ENCODE measurements at places on chromosomes 1 and 21.

DNA sequence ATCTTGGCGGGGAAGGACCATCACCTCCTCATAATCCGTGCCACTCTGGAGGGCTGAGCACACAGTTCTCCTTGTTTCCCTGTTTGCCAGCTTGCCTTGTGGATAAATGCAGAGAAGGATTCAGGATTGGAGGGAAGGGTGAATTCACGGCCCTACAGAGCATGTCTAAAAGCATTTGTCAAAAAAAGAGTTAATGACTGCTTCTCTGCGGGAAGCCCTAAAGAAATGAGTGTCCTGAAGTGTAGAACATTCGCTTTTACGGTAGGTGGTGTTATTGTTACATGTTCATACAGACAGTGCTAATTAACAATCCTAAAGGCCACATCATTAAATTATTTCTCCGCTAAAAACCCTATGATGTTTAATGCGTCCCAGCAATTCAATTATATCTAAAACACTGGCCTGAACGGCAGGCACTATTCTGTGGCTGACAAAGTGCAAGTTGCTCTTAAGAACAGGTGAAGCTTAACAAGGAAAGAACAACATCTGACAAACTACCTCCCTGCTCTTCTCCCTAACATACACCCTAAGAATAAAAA lies 112.3 kb upstream of the NFIA start:
- no peaks in the 10 kb centered on the region for H3K36me3 ChIP-seq
- no peak overlapping the region for H3K4me3 ChIP-seq
- H3K4me1 ChIP-seq, result no peaks in the 10 kb centered on the region
- H3K27ac ChIP-seq, result no peak overlapping the region

DNA sequence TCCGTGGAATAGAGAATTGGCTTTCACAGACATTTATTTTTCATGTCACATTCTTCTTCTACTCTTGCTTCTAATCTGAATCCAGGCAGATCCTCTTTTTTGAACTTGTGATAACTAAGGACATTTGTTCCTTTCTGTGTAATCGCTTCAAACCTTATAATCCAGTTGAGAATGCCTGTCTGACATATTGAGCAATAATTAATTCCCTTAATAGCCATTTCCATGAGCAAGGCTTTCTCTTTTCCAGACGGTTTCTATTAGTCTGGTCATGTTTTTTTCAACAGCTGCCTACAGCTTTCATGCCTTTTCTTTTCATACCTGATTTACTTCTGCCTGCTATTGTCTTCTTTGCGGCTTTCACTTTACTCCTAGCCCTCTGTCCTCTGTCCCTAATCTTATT lies 163.4 kb downstream of the CYYR1 start:
- H3K36me3 ChIP-seq, result no peaks in the 10 kb centered on the region
- no peaks in the 10 kb centered on the region for H3K4me1 ChIP-seq
- H3K27me3 ChIP-seq, result no peaks in the 10 kb centered on the region
- H3K27ac ChIP-seq, result no peak overlapping the region
- no peak for DNase-seq
- no peak overlapping the region for H3K4me3 ChIP-seq

DNA sequence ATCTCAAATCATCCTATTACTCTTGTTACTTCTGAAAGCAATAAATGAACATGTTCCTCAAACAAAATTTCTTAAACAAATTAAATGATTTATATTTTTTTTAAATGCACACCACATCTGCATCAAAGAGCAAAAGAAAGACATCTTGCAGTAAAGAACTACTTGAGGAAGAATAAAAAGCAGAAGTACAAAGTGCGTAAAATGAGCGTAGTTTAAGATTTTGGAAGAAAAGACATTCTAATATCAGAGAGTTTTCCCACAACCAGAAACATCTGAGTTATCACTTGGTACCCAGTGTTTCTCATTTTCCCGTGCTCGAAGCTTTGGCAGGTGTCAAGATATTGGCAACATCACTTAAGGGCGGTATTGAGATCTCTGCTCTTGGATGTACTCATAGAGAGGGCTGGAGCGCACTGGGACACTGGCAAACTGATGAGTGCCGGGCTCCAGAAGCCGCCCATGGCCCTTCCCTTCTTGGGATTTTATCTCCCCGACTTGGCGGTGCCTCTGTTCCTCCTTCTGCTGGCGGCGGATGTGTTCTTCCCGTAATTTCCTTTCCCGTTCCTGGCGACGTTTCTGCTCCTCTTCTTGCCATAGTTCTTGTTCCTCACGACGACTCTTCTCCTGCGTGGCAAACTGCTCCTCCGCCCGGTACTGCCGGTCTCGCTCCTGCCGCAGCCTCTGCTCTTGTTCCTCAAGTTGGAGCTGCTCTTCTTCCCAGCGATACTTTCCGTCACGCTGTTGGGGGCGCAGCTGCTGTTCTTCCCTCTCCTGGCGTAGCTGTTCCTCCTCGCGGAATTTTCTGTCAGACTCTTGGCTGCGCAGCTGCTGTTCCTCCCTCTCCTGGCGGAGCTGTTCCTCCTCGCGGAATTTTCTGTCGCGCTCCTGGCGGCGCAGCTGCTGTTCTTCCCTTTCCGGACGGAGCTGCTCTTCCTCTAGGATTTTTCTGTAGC lies 7.9 kb downstream of the TCHH start:
- H3K4me3 ChIP-seq, result no peak overlapping the region
- H3K27ac ChIP-seq, result no peak overlapping the region
- no peaks in the 10 kb centered on the region for H3K27me3 ChIP-seq
- DNase-seq, result no peak

DNA sequence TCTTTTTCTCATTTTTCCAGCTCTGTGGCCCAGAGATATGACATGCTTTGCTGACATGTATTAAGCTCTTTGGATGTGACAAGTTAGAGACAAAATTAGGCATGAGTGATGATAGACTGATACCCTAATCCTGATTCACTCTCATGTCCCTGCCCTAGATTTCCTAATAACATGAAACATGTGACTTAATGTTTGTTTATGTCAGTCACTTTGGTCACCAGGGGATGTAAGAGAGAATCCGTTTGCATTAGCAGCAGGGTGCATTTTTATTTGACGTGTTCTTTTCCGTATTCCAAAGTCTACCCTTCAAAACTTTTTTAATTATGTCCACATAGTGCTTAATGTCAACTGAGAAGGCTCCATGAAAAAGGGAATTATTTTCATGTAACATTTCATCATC lies 192.4 kb downstream of the HMCN1 start:
- H3K4me3 ChIP-seq, result no peak overlapping the region
- no peak for DNase-seq
- no peak overlapping the region for H3K27ac ChIP-seq

GRCh38 chr1:111895469-111895868 lies 94.0 kb downstream of the KCND3 start:
- no peaks in the 10 kb centered on the region for H3K36me3 ChIP-seq
- H3K4me3 ChIP-seq, result no peak overlapping the region
- H3K27ac ChIP-seq, result no peak overlapping the region
- no peaks in the 10 kb centered on the region for H3K4me1 ChIP-seq

GRCh38 chr21:38257667-38258066 lies 876 bp downstream of the KCNJ15 start:
- no peak overlapping the region for H3K4me3 ChIP-seq
- DNase-seq, result no peak

GRCh38 chr1:98176936-98177335 lies 256.1 kb upstream of the DPYD start:
- no peaks in the 10 kb centered on the region for H3K36me3 ChIP-seq
- H3K27ac ChIP-seq, result no peak overlapping the region
- H3K4me3 ChIP-seq, result no peak overlapping the region
- no peaks in the 10 kb centered on the region for H3K4me1 ChIP-seq
- no peak for DNase-seq

DNA sequence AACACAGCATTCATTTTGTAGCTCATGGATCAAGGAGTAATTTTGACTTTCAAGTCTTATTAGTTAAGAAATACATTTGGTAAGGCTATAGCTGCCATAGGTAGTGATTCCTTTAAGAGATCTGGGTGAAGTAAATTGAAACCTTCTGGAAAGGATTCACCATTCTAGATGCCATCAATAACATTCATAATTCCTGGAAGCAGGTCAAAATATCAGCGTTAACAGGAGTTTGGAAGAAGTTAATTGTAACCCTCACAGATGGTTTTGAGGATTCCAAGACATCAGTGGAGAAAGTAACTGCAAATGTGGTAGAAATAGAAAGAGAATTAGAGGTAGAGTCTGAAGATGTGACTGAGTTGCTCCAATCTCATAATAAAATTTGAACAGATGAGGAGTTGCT lies 216.6 kb downstream of the GREM2 start:
- no peak for DNase-seq
- H3K27me3 ChIP-seq, result no peaks in the 10 kb centered on the region
- no peak overlapping the region for H3K4me3 ChIP-seq
- H3K27ac ChIP-seq, result no peak overlapping the region
- H3K4me1 ChIP-seq, result no peaks in the 10 kb centered on the region

GRCh38 chr1:39533442-39533841 lies 42.0 kb downstream of the BMP8A start:
- DNase-seq, result no peak
- H3K36me3 ChIP-seq, result no peaks in the 10 kb centered on the region
- H3K4me3 ChIP-seq, result no peak overlapping the region

DNA sequence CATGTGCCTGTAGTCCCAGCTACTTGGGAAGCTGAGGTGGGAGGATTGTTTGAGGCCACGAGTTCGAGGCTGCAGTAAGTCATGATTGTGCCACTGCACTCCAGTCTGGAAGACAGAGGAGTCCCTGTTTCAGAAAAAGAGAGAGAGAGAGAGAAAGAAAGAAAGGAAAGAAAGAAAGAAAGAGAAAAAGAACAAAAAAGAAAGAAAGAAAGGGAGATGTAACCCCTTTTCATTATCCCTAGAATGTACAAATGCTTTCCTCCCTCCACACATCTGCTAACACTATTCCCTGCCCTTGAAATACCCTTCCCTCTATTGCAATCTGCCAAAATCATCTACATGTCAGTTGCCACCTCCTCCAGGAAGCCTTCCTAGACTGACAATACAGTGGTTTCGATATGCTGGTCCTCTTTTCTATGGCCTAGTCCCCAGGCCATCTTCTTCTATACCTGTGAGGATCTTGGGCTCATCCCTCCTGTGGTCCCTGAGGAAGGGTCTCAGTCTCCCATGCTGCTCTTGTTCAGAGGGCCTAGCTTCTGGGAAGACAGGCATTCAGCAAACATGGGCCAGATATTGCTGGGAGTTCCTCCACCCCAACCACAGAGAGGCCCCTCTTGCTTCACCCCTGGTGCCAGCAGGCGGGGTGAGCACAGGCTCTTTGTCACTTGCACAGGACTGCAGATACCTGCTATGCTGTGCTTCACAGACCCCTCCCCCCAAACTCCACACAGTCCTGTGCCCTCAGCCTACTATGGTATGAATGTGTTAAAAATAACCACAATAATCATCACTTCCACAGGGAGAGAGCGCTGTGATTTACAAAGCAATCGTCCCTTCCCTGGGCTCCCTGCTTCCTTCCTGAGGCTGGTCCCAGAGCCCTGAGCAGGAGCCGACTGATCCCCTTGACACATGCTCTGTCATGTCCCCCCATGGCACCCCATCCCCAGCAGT lies 14.1 kb downstream of the ADGRB2 start:
- no peaks in the 10 kb centered on the region for H3K36me3 ChIP-seq
- no peaks in the 10 kb centered on the region for H3K27me3 ChIP-seq
- H3K4me3 ChIP-seq, result no peak overlapping the region
- H3K4me1 ChIP-seq, result no peaks in the 10 kb centered on the region
- no peak for DNase-seq

DNA sequence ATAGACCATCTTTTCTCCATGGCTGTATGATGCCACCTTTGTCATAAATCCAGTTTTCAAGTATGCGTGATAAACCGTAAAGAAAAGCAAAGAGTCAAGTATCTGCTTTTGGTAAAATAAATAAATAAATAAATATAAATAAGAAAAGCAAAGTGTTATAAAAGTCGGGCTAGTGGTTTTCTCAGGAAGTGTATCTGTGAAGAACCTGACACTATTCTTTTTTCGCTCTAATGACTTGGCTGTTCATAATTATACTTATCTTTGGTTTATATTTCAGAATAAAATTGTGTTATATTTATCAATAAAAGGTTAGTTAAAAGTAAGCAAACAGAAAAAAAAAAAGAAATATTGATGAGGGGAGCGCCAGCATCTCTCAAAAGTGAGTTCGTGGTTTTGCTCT lies 594 bp upstream of the EXO5 start:
- DNase-seq, result no peak
- no peaks in the 10 kb centered on the region for H3K36me3 ChIP-seq
- H3K4me3 ChIP-seq, result peak overlapping the region; percentile 53
- H3K27me3 ChIP-seq, result no peaks in the 10 kb centered on the region
- no peaks in the 10 kb centered on the region for H3K4me1 ChIP-seq

DNA sequence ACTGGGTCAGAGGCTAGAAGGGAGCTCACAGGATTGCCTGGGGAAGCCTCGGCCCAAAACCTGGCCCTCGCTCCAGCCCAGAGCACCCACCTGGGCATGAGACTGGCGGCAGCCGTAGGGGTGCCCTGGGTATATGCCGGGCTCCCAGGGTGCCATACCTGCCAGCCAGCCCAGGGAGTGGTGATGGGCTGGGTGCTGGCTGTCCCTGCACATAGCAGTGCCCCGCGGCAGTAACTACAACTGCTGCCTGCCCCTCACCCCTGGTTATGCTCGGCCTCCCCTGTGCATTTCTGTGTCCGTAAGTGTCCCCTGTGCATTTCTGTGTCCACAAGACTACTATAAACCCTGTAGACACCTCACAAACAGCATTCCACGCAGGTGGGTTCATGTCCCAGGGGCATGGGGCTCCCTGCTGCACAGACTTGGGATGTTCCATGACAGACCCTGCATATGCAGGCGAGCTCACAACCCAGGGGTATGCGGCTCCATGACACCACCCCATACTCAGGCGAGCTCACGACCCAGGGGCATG lies 5.8 kb upstream of the SPATC1L start:
- DNase-seq, result peak; percentile 15
- no peaks in the 10 kb centered on the region for H3K27me3 ChIP-seq
- peak overlapping the region; percentile 78 for H3K27ac ChIP-seq
- no peak overlapping the region for H3K4me3 ChIP-seq

DNA sequence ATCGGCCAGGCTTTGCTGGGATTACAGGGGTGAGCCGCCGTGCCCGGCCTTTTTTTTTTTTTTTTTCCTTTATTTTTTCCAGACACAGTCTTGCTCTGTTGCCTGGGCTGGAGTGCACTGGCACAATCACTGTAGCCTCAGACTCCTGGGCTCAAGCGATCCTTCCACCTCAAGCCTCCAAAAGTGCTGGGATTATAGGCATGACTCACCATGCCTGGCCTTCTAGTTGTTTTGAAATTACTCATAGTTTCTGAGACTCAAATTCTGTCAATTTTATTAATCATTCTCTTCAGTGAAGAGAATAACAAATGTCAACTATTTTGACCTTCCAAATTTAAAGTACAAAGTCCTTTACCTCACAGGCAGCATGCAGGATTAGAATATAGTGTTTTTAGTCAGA lies 374.5 kb downstream of the PLA2G4A start:
- H3K27ac ChIP-seq, result no peak overlapping the region
- no peaks in the 10 kb centered on the region for H3K27me3 ChIP-seq
- no peaks in the 10 kb centered on the region for H3K36me3 ChIP-seq
- no peak for DNase-seq
- H3K4me3 ChIP-seq, result no peak overlapping the region

DNA sequence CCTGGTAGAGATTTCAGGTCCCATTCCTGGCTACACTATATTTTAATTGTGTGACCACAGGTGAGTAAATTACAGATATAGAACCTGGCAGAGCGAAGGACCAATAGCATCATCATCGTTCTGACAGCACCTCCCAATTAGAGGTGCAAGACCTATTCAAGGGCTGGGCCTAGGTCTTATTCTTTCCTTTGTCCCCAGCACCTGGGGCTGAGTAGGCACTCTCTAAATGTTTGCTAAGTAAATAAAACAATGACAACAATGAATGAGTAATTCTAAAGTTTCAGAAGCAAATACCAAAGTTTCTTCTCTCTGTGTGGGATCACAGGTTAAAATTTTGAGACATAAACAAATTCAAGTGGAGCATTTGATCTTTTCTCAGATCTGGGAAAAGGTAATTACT lies 32.7 kb downstream of the BEND5 start:
- no peaks in the 10 kb centered on the region for H3K36me3 ChIP-seq
- no peak overlapping the region for H3K4me3 ChIP-seq
- no peaks in the 10 kb centered on the region for H3K4me1 ChIP-seq
- DNase-seq, result no peak
- no peak overlapping the region for H3K27ac ChIP-seq
